ENCODE measurements at places on chromosomes 1 and 21. TPM values are rescaled to one million over a fixed set of nuclear protein-coding genes. Genes with fewer than 3 reads are reported as not detected.
A peak's percentile ranks its signal among the peaks of the same experiment; 100 is the strongest.

NPR1 gene
- 0.09 TPM for total RNA-seq

TCHH gene
- total RNA-seq: not detected

ZNF678 gene
- 4.7 TPM for total RNA-seq

PLPPR5 gene
- not detected for total RNA-seq

UMODL1 gene
- not detected for total RNA-seq

PRRC2C gene
- total RNA-seq: 278 TPM

C1orf210 gene
- not detected for total RNA-seq

- H3K4me1 ChIP-seq: peaks cover 64% of the 10 kb centered on the region
- peak; percentile 94 for DNase-seq
- peak overlapping the region; percentile 98 for H3K27ac ChIP-seq
- H3K36me3 ChIP-seq: peaks cover 93% of the 10 kb centered on the region
Measured at GRCh38 chr21:31132574-31133242, 94.4 kb upstream of the KRTAP19-8 start.

- H3K27me3 ChIP-seq: no peaks in the 10 kb centered on the region
- H3K4me3 ChIP-seq: no peak overlapping the region
- H3K27ac ChIP-seq: no peak overlapping the region
- peaks cover 7% of the 10 kb centered on the region for H3K36me3 ChIP-seq
- H3K4me1 ChIP-seq: peaks cover 11% of the 10 kb centered on the region
Measured at GRCh38 chr1:113747376-113747775, 11.9 kb downstream of the PHTF1 start.

DNA sequence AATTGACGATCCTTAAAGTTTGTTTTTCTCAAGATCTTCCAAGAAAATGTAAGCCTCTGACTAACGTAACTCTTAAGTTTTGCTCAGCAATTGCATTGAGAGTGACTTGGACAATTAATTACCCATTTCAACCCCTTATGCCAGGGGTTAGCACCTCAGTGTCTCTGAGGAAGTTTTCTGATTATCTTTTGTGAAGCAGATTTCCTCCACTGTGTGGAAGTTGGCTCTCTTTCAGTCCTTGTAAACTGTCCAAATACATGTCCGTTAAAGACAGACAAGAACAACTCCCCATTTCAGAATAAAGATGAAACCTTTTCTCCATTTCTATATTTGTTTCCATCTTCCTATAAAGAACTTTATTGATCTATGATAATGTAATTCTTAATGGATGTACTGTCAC lies 296.4 kb upstream of the FMN2 start:
- no peaks in the 10 kb centered on the region for H3K4me1 ChIP-seq
- H3K36me3 ChIP-seq: no peaks in the 10 kb centered on the region
- H3K27me3 ChIP-seq: peaks cover 5% of the 10 kb centered on the region
- H3K4me3 ChIP-seq: no peak overlapping the region

GRCh38 chr1:107358619-107359327 lies 217.9 kb downstream of the NTNG1 start:
- no peak overlapping the region for H3K27ac ChIP-seq
- no peak overlapping the region for H3K4me3 ChIP-seq
- DNase-seq: no peak
- H3K4me1 ChIP-seq: no peaks in the 10 kb centered on the region
- H3K27me3 ChIP-seq: no peaks in the 10 kb centered on the region

DNA sequence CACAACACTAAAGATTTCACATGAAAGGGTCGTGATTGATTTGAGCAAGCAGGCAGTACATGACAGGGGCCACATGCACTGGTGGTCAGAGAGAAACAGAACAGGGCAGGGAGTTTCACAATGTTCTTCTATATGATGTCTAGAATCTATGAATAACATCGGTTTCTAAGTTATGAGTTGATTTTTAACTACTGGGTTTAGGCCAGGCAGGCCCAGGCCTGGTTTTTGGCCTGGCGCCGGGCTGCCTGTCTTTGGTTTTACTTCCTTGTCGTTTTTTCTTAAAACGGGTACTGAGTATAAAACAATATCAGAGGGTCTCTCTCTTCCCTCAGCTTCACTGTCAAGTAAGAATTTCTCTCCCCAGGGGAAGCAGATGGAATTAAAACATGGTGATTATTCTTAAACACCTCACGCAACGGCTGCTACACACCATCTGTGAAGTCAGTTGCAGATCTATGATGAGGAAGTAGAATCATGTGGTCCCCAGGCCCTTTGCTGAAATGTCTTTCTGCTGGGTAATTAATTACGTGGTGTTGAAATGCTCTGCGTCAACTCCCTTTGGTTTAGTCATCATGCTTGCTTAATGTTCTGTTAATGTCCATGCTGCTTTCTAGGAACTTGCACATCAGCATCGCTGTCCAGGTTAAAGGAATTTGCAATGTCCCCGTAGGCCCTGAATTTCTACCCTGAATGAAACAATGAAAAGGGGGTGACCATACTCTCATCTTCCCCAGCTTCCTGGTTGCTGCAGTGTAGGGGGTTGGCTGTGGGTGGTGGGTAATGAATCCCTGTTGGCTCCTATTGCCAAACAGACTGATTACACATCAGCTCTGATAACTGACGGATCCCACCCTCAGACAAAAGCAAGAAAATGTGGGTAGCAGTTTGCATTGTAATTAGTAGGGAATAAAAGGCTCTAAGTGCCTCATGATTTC lies 70.3 kb downstream of the SERINC2 start:
- peaks cover 8% of the 10 kb centered on the region for H3K4me1 ChIP-seq
- DNase-seq: no peak
- H3K4me3 ChIP-seq: no peak overlapping the region
- no peak overlapping the region for H3K27ac ChIP-seq

DNA sequence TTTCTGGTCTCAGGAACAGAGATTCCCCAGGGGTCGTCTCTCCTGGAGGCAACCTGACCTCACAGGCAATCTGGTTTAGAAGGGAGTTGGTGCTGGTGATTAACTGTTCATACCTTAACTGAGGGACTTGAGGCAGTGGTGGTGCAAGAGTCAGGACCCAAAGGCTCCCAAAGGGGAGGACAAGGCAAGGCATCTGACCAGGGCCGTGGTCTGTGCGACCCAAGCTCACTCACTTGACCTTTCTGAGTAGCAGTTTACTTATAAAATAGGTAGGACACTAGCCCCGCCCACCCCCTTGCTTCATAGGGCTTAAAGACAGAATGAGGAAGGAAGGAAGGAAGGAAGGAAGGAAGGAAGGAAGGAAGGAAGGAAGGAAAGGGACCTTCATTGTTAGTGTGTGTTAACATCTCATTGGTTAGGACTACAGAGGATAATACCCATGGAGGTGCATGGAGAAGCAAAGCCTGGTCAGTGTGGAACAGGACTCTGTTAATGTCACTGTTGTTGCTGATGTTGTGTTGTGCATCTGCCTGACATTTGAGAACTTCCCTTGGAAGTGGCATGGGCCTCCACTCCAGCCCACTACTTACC lies 4.6 kb upstream of the KCNA2 start:
- peaks cover 32% of the 10 kb centered on the region for H3K4me1 ChIP-seq
- H3K4me3 ChIP-seq: no peak overlapping the region
- H3K36me3 ChIP-seq: peaks cover 4% of the 10 kb centered on the region
- no peak for DNase-seq
- peaks cover 33% of the 10 kb centered on the region for H3K27me3 ChIP-seq

- H3K4me3 ChIP-seq: no peak overlapping the region
- peaks cover 55% of the 10 kb centered on the region for H3K36me3 ChIP-seq
- no peak overlapping the region for H3K27ac ChIP-seq
- no peak for DNase-seq
- no peaks in the 10 kb centered on the region for H3K27me3 ChIP-seq
- H3K4me1 ChIP-seq: peaks cover 57% of the 10 kb centered on the region
Measured at GRCh38 chr1:161128591-161129420, 3.7 kb downstream of the DEDD start.

DNA sequence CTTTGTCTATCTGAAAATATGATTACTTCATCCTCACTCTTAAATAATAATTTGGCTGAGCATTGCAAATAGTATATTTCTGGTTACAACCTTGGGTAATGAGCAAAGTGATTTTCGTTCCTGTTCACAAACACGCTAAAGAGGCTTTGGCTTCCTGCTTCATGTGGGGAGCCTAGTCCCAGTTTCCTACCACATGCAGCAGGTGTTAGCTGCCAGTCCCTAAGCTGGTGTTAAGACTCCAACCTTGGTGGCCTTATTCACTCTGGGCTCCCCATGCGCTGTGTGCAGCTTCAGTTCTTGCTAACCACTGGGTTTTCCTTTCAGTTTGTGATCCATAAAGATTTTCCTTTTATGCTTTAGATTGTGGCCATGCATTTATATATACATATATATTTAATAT lies 56.7 kb upstream of the BARHL2 start:
- H3K4me3 ChIP-seq: no peak overlapping the region
- DNase-seq: no peak
- H3K27me3 ChIP-seq: no peaks in the 10 kb centered on the region
- no peaks in the 10 kb centered on the region for H3K36me3 ChIP-seq
- no peaks in the 10 kb centered on the region for H3K4me1 ChIP-seq

DNA sequence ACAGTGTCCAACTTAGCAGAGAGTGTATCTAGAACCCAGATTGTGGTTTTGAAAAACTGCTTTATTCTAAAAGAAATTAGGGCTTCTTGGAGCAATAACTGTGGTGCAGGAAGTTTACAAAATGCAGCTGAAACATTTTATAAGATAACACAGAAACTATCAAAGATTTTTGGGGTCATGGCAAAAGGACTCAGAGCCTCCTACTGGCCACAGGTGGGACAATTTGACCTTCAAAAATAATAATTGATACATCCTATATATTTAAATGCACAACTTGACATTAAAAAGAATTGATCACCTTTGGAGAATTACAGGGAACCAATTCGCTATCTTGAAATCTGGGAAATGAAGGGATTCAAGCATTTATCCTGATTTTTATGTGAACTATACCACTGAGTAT lies 235.2 kb downstream of the RPS6KC1 start:
- H3K36me3 ChIP-seq: no peaks in the 10 kb centered on the region
- DNase-seq: no peak
- H3K4me3 ChIP-seq: no peak overlapping the region
- no peaks in the 10 kb centered on the region for H3K4me1 ChIP-seq
- no peak overlapping the region for H3K27ac ChIP-seq

GRCh38 chr21:29168891-29169315 lies 38.5 kb downstream of the MAP3K7CL start:
- H3K4me1 ChIP-seq: peaks cover 18% of the 10 kb centered on the region
- H3K27ac ChIP-seq: no peak overlapping the region
- no peak for DNase-seq
- H3K4me3 ChIP-seq: no peak overlapping the region
- peaks cover 4% of the 10 kb centered on the region for H3K27me3 ChIP-seq

- H3K27ac ChIP-seq: peak overlapping the region; percentile 96
- peak overlapping the region; percentile 52 for H3K4me3 ChIP-seq
Measured at GRCh38 chr21:25501462-25501861, 105.8 kb downstream of the MRPL39 start.

DNA sequence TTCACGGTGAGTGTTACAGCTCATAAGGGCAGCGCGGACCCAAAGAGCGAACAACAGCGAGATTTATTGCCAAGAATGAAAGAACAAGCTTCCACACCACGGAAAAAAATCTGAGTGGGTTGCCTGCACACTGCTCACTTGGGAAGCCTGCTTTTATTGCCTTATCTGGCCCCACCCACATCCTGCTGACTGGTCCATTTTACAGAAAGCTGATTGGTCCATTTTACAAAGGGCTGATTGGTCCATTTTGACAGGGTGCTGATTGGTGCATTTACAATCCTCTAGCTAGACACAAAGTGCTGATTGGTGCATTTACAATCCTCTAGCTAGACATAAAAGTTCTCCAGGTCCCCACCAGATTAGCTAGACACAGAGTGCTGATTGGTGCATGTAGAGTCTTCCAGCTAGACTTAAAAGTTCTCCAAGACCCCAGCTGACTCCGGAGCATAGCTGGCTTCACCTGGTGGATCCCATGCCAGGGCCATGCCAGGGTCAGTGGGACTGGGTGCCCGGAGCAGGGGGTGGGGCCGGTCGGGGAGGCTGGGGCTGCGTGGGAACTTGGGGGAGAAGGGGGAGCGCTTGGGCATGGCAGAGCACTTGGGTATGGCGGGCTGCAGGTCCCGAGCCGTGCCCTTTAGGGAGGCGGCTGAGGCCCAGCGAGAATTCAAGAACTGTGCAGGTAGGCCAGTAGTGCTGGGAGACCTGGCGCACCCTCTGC lies 75.4 kb upstream of the ATP1A1 start:
- no peak overlapping the region for H3K4me3 ChIP-seq
- H3K4me1 ChIP-seq: no peaks in the 10 kb centered on the region
- no peak for DNase-seq
- H3K36me3 ChIP-seq: no peaks in the 10 kb centered on the region
- no peak overlapping the region for H3K27ac ChIP-seq

GRCh38 chr1:89129911-89130310 lies 4.0 kb upstream of the GBP2 start:
- H3K36me3 ChIP-seq: peaks cover 15% of the 10 kb centered on the region
- H3K4me1 ChIP-seq: peaks cover 36% of the 10 kb centered on the region
- DNase-seq: no peak
- H3K27ac ChIP-seq: peak overlapping the region; percentile 77
- H3K27me3 ChIP-seq: no peaks in the 10 kb centered on the region

GRCh38 chr21:31326522-31327242 lies 17.4 kb downstream of the TIAM1 start:
- H3K27me3 ChIP-seq: no peaks in the 10 kb centered on the region
- peaks cover 28% of the 10 kb centered on the region for H3K4me1 ChIP-seq
- DNase-seq: peak; percentile 80
- H3K4me3 ChIP-seq: peak overlapping the region; percentile 74

DNA sequence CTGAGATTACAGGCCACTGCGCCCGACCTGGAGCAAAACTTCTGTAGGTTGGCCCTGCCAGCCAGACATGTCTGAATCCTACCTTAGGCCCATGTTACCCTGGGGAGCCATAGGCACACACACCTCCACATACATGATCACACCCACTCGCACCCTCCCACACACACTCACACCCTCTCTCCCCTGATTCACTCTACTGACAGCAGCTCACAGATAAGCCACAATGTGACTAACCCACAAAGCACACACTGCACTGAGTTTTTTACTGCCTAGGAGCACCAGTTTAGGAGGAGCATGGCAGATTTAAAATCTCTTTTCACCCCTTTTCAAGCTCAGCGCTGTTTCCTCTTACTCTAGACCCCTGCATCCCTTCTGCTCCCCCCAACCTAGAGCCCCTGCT lies 41.7 kb downstream of the SLC30A1 start:
- no peak overlapping the region for H3K27ac ChIP-seq
- H3K36me3 ChIP-seq: no peaks in the 10 kb centered on the region
- no peak for DNase-seq
- H3K4me1 ChIP-seq: peaks cover 4% of the 10 kb centered on the region
- H3K27me3 ChIP-seq: peaks cover 8% of the 10 kb centered on the region

GRCh38 chr1:110102081-110102480 lies 10.2 kb upstream of the UBL4B start:
- H3K36me3 ChIP-seq: no peaks in the 10 kb centered on the region
- no peak for DNase-seq
- H3K27me3 ChIP-seq: peaks cover 8% of the 10 kb centered on the region
- no peaks in the 10 kb centered on the region for H3K4me1 ChIP-seq

GRCh38 chr1:19010503-19010902 lies 54.0 kb upstream of the IFFO2 start:
- peak overlapping the region; percentile 69 for H3K4me3 ChIP-seq
- peaks cover 31% of the 10 kb centered on the region for H3K4me1 ChIP-seq
- DNase-seq: no peak
- peaks cover 2% of the 10 kb centered on the region for H3K36me3 ChIP-seq
- peaks cover 2% of the 10 kb centered on the region for H3K27me3 ChIP-seq

All from activated CD4-positive, alpha-beta T cell treated with anti-CD3 and anti-CD28 coated beads, Interleukin-2, amount 10 ng/mL, durations not matched to agents 24 days and 14 days (primary cell).